ENCODE measurements at places on chromosomes 11 and 22. TPM values are rescaled to one million over a fixed set of nuclear protein-coding genes. Genes with fewer than 3 reads are reported as not detected.

PC gene
- total RNA-seq: 20.8 TPM

MCAM gene
- total RNA-seq: 23.2 TPM

CCDC15 gene
- 1.0 TPM for total RNA-seq

OTOG gene
- not detected for total RNA-seq

TTC36 gene
- total RNA-seq: not detected

CCDC89 gene
- total RNA-seq: 4.7 TPM

CLMP gene
- 81.6 TPM for total RNA-seq

OR4C5 gene
- total RNA-seq: not detected

RFPL3 gene
- not detected for total RNA-seq

GTSE1 gene
- 0.60 TPM for total RNA-seq

ARHGAP8 gene
- 0.26 TPM for total RNA-seq

CRYBA4 gene
- total RNA-seq: not detected

TTLL8 gene
- total RNA-seq: not detected

C11orf91 gene
- not detected for total RNA-seq

SEC14L3 gene
- total RNA-seq: not detected

MAPK8IP1 gene
- total RNA-seq: 10.0 TPM

NOX4 gene
- 0.12 TPM for total RNA-seq

RIMBP3B gene
- total RNA-seq: 0.09 TPM

FGF19 gene
- total RNA-seq: not detected

LRP5 gene
- 18.0 TPM for total RNA-seq

OR8G5 gene
- total RNA-seq: not detected

DNAJB7 gene
- not detected for total RNA-seq

OR4A16 gene
- not detected for total RNA-seq

MRGPRE gene
- not detected for total RNA-seq

NUDT8 gene
- 10.0 TPM for total RNA-seq

GAL gene
- total RNA-seq: not detected

OR2AG2 gene
- not detected for total RNA-seq

CHRM4 gene
- not detected for total RNA-seq

CEND1 gene
- 1.3 TPM for total RNA-seq

ANO1 gene
- 0.43 TPM for total RNA-seq

AGBL2 gene
- total RNA-seq: 1.4 TPM

EMID1 gene
- 6.8 TPM for total RNA-seq

CYTH4 gene
- not detected for total RNA-seq

OR52N4 gene
- not detected for total RNA-seq

TBC1D10A gene
- total RNA-seq: 27.8 TPM

PSMC3 gene
- total RNA-seq: 110 TPM

FOLH1 gene
- total RNA-seq: not detected

HEPHL1 gene
- total RNA-seq: not detected

CD3G gene
- not detected for total RNA-seq

ZP1 gene
- 0.93 TPM for total RNA-seq

ZNF280B gene
- 1.2 TPM for total RNA-seq

RABL2B gene
- total RNA-seq: 16.2 TPM

OR2D2 gene
- not detected for total RNA-seq

SLC22A9 gene
- total RNA-seq: not detected

Data from pericardium fibroblast (primary cell).